Activated CD8-positive, alpha-beta memory T cell treated with anti-CD3 and anti-CD28 coated beads, Interleukin-2, amount 10 ng/mL, durations not matched to agents 7 days and 5 days (primary cell): ENCODE measurements at places on chromosomes 7 and 10.

DNA sequence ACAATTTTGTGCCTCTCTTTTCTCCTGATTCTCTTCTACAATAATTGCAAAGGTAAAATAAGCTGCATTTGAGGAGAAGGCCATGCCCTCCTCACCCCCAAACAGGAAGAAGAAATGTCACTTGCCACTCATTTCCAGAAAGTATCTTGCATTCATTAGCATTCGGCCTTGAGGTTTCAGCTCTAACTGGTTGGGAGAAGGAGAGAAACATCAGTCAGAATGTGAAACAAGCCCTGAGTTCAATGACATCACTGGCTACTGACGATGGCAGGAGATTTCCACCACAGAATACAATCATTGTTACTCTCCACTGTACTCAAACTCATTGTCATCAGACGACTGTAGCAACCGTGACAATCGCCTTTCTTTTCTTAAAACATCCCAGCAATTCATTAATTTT is 72.8 kb downstream of the PRKCQ start:
- peak; percentile 82 for DNase-seq

- DNase-seq = no peak
These were observed 38.8 kb upstream of the CACUL1 start for GRCh38 chr10:118793545-118793944.

DNA sequence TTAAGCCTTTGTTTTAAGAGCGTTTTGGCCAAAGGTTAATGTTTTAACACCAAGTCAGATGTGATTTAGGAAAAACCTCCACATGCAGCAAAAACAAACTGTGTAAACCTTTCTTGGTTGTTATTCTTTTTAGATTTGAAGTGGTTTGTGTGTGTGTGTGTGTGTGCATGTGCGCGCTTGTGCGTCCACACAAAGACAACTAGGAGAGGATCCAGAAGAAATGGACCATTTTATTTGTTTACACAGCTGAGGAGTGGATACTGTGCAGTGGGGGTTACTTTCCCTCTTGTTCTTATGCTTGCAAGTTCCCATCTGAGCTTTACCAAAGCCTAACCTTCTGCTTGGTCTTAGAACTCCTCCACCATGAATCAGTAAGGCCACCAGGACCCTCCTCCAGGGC is 20.0 kb downstream of the TCF7L2 start:
- no peak for DNase-seq

DNA sequence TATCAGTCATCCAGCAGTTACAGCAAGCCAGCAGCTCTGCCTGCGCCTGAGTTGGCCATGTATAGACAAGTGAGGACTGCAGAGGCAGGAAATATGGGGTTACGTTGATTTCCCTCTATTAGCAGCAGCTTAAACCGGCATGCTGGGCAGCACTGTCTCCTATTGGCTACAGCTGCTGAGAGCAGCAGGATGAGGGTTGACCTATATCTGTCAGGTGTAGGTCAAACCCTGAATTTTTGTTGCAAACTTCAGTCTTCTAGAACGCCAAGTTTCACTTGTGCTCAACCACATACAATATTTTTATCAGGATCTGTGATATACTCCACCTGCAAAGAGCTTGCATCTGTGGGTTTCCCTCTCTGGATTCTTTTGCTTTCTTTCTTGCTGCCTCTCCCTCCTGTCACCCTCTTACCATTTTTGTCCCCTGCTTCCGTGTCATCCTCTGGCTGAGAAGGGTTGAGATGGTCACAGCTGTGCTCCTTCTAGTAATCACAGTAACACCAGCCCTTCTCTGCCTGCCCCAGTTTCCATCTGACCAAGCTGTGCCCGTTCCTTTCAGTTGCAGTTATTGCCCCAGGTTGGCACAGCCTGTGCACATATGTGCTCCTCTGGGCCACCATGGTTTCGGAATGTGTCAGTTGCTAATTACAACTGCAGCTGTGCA is 23.8 kb upstream of the GLCCI1 start:
- DNase-seq = peak; percentile 90

DNA sequence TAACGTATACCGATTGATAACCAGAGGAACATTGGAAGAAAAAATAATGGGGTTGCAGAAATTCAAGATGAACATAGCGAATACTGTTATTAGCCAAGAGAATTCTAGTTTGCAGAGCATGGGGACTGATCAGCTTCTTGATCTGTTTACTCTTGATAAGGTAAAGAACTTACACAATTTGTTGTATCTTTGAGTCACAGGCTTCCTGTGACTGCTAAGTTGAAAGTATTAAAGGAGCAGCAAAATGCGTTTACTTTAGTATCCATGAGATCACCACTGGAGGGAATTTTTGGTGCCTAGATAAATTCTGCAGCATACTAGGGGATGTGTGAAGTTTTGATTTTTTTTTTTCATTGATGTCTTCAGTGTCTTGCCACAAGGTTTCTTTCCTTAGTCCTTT is 103.6 kb downstream of the BTAF1 start:
- DNase-seq = no peak

DNA sequence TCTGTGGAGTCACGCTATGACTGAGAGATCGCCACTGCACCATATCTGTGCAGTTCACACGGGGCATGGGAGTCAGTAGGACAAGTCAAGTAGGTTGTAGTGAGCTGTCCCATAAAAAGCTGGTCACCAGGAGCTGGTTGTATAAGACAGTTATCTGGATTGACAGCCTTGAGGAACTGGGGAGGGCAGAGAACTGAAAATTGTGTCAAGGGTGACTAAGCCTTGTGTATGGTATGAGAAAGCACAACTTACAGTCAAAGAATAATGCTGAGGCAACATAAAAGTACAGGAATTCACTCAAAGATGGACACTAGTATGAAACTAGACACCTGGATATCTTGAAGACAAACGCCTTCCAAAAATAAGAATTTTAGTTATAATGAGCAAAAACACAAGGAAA is 564.9 kb downstream of the POM121L12 start:
- no peak for DNase-seq

GRCh38 chr10:114347791-114348190 is 56.5 kb downstream of the AFAP1L2 start:
- DNase-seq = no peak

- DNase-seq = no peak
These were observed 8.5 kb upstream of the MRPS33 start for GRCh38 chr7:141023295-141023694.

- DNase-seq = no peak
These were observed 4.6 kb downstream of the POLM start for GRCh38 chr7:44077681-44078091.

DNA sequence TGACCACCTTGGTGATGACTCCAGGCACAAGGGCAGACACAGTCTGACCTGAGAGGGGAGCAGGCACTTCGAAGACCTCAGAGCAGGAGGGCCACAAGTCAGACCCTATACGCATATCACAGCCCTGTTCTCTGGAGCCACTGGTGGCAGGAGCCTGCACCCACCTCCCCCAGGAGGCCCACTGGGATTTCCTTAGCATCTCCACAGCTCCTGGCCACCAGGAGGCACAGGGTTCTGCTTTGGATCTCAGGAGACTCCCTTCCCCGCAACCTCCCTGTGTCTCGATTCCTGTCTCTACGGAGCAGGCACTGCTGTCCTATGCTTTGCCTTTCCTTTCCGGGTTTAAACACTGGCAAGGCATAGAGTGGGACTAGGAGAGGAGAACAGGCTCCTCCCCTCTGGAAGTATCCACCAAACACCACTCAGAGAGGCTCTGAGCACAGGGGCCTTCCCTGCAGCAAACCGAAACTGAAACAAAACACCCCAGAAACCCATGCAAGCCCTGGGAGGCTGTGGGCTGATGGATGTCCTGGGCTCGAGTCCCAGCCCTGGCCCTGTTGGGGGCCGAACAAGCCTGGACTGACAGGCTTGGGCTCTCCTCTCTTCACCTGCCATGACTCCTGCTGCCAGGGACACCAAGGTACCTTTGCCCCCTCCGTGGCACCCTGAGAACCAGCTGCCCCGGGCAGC is 166.3 kb downstream of the NEURL1 start:
- DNase-seq = peak; percentile 80

GRCh38 chr7:18038382-18038781 is 10.7 kb upstream of the PRPS1L1 start:
- no peak for DNase-seq

DNA sequence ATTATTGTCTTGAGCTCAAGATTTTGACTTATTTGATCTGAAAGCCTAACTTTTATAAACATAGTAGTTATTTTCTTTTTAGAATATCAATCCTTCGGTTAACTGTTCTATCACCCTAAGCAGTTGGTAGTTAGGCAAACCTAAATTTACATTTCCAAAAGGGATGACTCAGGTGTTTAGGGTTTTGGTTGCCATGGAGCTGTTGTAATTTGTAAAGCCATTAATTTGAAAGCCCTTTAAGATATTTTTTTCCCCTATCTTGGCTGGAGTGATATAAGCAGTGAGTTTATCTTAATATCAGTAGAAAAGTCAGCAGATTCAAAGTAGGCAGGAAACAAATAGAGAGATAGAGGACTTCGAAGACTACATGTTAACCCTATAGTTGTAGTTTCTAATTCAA is 1472.6 kb upstream of the CELF2 start:
- no peak for DNase-seq

GRCh38 chr10:101155896-101156295 is 24.8 kb downstream of the TLX1 start:
- DNase-seq = no peak
